ENCODE measurements at places on chromosomes 13 and 19.
A peak's percentile ranks its signal among the peaks of the same experiment; 100 is the strongest.

GRCh38 chr19:10288662-10289166 lies 1.0 kb upstream of the ICAM5 start:
- DNase-seq = no peak

DNA sequence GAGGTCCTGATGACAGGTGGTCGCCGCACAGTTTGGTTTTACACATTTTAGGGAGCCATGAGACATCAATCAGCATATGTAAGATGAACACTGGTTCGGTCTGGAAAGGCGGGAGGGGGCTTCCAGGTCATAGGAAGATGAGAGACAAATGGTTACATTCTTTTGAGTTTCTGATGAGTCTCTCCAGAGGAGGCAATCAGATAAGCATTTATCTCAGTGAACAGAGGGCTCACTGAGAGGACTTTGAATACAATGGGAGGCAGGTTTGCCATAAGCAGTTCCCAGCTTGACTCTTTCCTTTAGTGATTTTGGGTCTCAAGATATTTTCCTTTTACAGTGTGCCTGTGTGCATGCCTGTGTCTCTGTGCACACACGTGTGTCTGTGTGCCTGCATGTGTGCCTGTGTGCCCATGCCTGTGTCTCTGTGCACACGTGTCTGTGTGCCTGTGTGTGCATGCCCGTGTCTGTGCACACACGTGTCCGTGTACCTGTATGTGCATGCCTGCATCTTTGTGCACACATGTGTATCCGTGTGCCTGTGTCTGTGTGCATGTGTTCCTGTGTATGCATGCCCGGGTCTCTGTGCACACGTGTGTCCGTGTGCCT lies 35.5 kb upstream of the TMEM255B start:
- no peak for DNase-seq

GRCh38 chr13:79311386-79311785 lies 94.7 kb downstream of the RBM26 start:
- no peak for DNase-seq

DNA sequence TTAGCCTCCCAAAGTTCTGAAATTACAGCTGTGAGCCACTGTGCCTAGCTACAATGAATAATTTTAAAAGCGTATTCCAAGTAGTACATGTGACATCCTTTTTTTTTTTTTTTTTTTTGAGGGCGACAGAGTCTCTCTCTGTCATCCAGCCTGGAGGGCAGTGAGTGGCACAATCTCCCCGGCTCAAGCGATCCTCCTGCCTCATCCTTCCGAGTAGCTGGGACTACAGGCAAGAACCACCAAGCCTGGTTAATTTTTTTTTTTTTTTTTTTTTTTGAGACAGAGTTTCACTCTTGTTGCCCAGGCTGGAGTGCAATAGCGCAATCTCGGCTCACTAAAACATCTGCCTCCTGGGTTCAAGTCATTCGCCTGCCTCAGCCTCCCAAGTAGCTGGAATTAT lies 3.8 kb upstream of the PRR12 start:
- DNase-seq = no peak

- DNase-seq = no peak
These were observed 199.4 kb upstream of the IPO5 start for GRCh38 chr13:97753942-97754670.

DNA sequence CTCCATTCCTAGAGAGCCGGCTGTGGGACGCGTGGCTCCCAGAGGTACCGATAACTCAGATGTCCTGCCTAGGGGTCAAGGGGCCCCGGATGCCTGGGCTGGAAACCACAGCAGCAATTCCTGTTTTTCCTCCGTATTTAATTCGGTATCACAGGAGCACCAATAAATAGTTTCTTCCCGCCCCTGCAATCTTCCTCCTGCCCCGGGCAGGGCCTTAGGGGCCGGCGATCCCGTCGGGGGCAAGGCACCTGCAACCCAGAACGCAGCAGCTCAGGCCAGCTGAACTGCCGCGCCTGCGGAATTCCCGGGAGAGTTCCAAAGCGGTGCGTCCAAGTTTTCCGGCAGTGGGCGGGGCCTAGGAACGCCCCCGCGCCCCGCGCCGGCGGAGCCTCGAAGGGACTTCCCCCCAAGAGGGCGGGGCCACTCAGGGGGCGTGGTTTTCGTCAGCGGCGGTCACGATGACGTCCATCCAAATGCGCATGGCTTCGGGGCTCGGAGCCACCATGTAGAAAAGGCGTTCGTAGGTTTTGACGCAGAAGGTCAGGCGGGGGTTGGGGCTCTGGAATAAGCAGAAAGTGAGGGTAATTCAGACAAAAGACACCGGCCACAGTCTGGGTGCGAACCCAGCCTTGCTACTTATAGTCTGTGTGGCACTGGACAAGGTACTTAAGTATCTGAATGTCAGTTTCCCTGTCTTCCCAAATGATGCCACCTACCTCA lies 9.7 kb upstream of the LYPD3 start:
- peak; percentile 88 for DNase-seq

GRCh38 chr13:113853518-113854237 lies 10.2 kb downstream of the GAS6 start:
- DNase-seq = no peak

- peak; percentile 91 for DNase-seq
These were observed at the start of gene ZNF653 for GRCh38 chr19:11505504-11506100. ZNF653 (minus strand) TSS chr19:11505839; CDS start chr19:11505786, 53 bp downstream.

- DNase-seq = no peak
These were observed 5.5 kb downstream of the MAB21L1 start for GRCh38 chr13:35470671-35471661.

DNA sequence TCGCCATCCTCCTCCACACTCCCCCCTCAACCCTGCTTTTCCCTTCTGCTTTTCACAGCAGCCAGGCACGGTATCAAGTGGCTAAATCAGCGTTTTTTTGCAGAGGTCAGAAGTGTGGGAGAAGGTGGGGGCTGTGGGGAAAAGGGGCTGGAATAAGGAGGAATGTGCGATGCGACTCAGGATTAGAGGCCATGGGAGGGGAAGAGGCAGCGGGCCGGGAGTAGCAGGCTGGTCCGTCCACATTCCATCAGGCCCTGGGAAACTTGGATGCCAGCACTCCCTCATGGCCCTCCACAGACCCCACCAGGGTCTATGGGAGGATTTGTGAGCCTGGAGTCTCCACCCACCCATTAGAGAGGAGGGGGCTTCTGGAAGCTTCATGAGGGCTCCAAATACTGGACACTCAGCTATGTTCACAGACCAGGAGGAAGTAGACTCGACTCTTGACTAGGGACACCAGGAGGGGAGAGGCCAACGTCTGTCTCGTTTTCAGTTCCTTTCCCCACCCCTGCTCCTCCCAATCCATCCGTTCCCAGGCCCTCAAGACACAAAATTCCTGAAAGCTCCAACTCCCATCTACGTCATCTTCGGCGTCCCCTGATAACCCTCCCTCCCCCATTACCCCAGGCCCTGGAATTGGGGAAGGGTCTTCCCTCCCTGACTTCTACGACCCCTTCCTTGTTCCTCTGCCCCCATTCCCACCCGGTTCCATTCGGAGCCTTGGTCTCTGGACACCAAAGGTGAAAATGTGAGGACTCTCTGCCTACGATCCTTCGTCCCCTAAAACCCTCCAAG lies 3.3 kb upstream of the KCNC3 start:
- no peak for DNase-seq

DNA sequence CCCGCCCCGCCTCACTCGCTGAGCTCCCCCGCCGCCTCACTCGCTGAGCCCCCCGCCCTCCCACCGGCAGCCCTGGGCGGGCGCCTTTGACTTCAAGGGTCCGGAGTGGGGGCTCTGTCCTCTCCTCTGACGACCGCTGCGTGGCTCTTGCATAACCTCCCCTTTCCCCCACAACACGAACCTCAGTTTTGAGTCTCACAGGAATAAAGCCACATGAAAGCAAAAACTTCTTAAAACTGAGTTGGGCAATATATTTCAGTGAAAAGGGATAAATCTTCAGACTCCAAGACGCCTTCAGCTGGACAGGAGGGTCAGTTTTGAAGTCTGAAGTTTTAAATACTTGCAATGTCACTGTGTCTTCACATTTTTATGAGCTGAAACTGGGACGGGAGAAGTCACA lies 70.6 kb upstream of the C13orf46 start:
- DNase-seq = no peak

DNA sequence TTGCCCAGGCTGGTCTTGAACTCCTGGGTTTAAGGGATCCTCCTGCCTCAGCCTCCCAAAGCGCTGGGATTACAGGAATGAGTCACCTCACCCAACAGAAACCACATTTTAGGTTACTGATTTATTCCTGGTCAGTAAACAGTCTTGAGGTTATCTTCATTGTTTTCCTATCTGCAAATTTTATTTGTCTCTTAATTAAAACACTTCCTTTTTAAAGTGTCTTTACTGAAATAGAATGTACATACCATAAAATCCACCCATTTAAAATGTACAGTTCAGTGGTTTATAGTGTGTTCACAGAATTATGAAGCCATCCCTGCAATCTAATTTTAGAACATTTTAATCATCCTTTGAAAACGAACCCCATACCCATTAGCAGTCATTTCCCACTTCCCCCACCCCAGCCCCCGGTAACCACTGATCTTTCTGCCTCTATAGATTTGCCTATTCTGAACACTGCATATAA lies 63.0 kb downstream of the MAP4K1 start:
- no peak for DNase-seq

GRCh38 chr19:23481043-23481442 lies 85.8 kb upstream of the ZNF91 start:
- DNase-seq = no peak

DNA sequence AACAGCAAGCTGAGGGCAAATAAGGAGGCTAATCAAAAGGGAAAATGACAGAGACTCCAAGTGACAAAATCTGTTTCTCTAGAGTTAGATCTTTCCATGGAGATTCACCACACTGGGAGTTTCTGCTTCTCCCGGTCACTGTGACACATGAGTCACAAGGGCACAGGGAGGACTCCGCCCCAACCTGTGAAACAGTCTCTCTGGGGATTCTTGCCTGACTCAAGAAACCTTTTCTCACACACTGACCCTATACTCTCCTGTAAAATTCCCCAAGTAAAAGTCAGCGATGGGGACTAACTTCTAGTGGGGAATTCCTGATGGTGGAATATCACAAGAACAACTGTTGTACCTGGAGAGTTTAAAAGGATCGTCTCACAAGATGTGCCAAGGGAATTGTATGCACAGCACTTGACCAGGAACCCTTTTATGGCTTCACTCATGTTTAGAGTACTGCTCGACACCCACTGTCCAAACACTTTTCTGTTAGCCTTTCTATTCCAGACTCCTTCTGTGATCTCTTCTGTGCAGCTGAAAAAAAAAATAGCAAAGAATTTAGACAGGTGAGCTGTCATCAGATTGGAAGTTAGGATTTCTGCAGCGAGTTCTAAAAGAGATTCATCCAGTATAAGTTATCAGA lies 46.8 kb upstream of the URAD start:
- DNase-seq = no peak

DNA sequence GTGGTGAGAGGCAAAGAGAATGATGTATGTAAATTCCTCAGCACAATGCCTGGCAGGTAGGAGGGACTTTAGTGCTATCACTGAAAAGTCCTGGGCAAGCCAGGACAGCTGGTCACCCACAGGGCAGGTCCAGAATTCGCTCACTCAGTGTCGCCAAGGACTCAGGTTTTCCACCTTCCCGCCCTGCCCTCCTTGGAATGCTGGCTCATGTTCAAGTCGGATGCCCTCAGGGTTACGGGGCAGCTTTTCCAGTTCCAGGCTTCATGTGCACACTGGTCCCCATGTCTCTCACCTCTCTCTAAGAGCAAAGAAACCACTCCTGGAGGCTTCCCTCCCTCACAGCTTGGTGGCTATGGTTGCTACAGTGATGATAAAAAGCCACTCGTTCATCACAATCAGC lies 24.8 kb upstream of the NAXD start:
- DNase-seq = no peak

DNA sequence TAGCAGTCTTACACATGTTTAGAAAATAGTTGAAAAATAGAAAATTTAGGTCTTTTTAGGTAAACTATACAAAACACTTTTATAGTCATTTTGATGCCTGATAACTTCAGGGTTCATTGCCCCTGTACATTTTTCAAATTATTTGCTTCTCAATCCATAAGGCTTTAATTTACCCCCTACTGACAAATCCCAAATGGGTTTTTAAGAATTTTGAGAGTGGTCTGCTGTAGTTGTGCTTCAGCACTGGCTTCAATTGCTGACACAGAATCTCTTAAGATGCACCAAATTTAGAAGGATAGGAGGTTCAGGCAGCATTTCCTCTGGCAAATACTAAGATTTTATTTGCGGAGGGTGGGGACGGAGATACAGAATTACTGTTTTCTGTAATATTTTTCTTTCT lies 89.4 kb downstream of the PCCA start:
- DNase-seq = no peak

DNA sequence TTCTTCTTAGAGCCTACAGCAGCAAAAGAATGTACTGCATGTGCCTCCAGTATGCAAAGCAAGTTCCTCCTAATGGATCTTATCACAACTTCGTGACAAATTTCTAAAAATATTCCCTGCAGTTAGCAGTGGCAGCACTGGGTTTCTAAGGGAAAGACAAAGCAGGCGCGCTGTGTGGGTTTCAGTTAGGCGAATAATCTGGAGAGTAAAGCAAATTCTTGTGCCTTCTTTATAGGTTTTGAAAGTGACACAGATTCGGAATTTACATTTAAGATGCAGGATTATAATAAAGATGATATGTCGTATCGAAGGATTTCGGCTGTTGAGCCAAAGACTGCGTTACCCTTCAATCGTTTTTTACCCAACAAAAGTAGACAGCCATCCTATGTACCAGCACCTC lies 167.9 kb downstream of the LMO7 start:
- DNase-seq = no peak

- peak; percentile 32 for DNase-seq
These were observed 61.9 kb upstream of the ATP12A start for GRCh38 chr13:24618011-24618955.

DNA sequence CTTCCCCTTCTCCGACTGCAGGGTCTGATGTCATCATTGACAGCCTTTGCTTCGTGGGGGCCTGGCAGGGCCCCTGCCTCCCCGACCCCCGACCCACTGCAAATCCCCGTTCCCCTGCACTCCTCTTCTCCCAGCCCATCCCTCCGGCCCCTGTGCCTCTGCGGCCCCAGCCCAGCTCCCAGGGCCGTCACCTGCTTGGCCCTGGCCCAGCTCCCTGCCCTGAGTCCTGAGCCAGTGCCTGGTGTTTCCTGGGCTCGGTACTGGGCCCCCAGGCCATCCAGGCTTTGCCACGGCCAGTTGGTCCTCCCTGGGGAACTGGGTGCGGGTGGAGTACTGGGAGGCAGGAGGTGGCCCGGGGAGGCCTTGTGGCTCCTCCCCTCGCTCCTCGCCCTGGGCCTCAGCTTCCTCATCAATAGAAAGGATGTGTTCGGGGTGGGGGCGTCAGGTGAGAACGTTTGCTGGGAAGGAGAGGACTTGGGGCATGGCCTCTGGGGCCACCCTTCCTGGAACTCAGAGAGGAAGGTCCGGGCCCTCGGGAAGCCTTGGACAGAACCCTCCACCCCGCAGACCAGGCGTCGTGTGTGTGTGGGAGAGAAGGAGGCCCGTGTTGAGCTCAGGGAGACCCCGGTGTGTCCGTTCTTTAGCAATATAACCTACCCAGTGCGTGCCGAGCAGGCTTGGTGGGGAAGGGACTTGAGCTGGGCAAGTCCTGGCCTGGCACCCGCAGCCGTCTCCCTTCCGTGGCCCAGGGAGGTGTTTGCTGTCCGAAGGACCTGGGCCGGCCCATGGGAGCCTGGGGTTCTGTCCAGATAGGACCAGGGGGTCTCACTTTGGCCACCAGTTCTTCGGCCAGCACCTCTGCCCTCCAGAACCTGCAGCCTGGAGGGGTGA lies 15.9 kb upstream of the CELF5 start:
- DNase-seq = no peak

- DNase-seq = no peak
These were observed 7.9 kb upstream of the SERTAD3 start for GRCh38 chr19:40452016-40452415.
